HT-29 (cell line): ENCODE measurements at places on chromosomes 4 and X. TPM values are rescaled to one million over a fixed set of nuclear protein-coding genes. Genes with fewer than 3 reads are reported as not detected.

DNA sequence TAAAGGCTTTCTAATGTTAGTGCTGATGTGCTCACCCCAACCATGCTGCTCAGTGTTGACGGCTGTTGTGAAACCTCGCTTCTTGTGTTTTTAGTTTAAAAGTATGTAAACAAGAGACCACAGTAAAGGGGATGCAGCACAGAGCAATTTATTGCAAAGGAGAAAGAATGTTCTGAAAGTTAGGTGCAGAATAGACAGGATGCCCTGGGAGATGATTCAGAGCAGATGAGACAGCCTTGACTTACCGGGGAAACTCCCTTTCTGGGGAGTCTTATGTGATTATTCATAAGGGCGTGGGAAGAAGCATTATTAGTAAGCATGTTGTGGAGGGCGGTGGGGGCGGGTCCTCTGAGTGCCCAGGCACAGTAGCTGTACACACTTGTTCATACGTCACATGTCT, 47.7 kb downstream of the EVC start:
- DNase-seq: no peak

- DNase-seq: peak; percentile 53
Measured at GRCh38 chrX:78168065-78168464, 28.6 kb upstream of the TAF9B start.

DNA sequence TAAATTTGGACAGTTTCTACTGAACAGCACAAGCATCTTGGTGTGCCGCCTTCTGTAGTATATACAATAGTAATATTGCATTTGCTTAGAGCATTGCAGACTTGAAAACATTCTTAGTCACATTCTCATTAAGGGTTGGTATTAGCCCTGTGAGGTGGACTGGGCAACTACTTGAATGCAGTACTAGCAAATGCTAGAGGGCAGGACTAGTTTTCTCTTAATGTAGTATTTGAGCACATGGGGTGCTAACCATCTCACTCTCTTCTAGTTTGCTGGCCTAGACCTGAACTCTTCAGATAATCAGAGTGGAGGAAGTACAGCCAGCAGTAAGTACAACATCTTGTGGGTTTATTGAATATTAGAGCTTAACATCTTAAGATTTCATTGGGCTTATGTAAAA, 3.2 kb downstream of the DDX3X start:
- no peak for DNase-seq

SPIN4 gene
- total RNA-seq: 2.5 and 3.2 TPM in 2 replicates

GRCh38 chrX:40773188-40773587, 37.8 kb upstream of the MED14 start:
- no peak for DNase-seq

APEX2 gene
- 18.3 and 20.1 TPM in 2 replicates for total RNA-seq

- no peak for DNase-seq
Measured at GRCh38 chr4:178066338-178066941, 624.2 kb upstream of the AGA start.

GRCh38 chr4:51906167-51906958, 63.4 kb downstream of the DCUN1D4 start:
- DNase-seq: peak; percentile 51

GRCh38 chr4:157572284-157572683, 351.8 kb downstream of the GRIA2 start:
- no peak for DNase-seq

PASD1 gene
- total RNA-seq: not detected in 2 replicates

SULT1B1 gene
- total RNA-seq: not detected in 2 replicates

GRCh38 chr4:113905301-113905700, 74.1 kb downstream of the ARSJ start:
- no peak for DNase-seq
